Motor neuron (in vitro differentiated cells): ENCODE measurements at places on chromosomes 7 and 10.
A peak's percentile ranks its signal among the peaks of the same experiment; 100 is the strongest.

- ATAC-seq: no peak
These were observed 1.5 kb upstream of the MTPN start for GRCh38 chr7:135978624-135979023.

DNA sequence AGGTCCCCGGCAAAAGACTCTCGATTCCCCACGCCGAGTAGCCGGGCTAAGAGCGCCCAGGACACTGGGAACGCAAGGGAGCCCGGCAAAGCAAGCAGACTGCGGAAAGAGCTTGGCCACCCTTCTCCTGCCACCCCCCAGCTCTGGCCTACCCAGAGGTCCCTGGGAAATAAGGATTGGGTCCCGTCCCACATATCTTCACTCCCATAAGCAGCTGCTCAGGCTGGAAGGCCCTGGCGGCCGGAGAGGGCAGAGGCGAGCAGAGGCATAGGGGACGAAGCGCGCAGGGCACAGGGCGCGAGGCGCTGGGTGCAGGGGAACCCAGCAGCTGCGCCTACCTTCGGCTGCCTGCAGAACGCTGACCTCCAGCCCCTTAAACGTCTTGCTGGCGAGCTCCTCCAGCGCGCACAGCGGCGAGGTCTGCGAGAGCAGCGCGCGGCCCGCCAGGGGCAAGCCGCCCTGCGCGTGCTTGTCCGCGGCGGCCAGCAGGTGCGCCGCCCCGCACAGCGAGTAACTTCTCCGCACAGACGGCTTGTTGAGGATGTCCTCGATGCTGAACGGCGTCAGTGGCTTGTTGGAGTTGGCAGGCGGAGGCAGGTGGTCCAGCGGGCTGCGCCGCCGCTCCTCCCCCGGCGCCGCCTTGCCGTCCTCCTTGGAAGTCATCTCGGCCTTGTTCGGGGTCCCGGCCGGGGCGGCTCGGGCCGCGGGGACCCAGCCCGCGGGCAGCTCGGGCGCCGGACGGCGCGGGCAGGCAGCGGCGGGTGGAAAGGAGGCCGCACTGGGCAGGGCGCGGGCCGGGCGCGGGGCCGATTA, 904 bp downstream of the LBX1 start:
- ATAC-seq: peak; percentile 2

DNA sequence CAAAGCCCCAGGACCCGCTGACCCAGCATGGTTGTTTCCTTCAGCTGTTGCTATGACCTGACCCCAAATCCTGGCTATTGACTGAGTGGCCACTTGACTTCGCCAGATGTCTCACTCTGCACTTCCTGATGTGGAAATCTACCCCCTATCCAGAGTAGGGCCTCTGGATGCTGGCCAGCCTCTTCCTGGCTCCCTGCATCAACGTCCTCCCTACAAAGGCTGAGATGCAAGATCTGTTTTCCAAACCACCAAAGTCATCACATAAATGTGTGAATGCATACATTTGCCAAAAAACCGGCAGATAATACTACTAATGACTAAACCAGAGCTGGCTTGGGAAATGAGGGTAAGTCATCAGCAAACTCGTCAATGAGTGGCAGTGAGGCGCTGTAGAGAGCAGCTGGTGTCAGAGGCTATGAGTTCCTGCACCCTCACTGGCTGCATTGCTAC, 70.4 kb downstream of the PYROXD2 start:
- ATAC-seq: no peak

DNA sequence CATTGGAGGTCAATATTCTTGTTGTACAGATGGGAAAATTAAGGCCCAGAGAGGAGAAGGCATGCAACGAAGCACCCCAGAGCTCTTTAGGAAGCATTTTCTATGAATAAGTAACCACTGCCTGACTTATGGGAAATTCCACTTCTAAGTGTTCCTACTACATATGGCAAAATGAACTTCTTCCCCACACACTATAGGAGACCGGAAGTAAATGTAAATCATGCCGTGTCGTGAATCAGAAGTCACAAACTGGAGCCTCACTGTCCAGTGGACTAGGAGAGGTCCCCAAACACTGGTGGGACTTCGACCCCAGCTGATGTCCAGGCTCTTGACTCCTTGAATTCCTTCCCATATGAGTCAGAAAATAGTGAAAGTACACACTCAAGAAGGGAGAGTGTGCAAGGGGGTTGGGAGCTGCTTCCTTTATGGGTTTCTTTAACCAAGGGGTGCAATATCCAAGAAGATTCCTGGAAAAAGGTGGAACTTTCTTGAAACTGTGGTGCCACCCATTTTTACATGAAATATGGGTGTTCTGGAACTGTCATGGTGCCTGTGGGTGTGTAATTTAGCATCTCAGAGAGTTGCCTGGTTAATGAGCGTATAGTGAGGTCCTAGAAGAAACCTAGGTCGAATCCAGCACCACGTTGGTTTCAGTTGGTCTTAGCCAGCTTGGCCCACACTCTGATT, 6.7 kb downstream of the RASSF4 start:
- no peak for ATAC-seq

DNA sequence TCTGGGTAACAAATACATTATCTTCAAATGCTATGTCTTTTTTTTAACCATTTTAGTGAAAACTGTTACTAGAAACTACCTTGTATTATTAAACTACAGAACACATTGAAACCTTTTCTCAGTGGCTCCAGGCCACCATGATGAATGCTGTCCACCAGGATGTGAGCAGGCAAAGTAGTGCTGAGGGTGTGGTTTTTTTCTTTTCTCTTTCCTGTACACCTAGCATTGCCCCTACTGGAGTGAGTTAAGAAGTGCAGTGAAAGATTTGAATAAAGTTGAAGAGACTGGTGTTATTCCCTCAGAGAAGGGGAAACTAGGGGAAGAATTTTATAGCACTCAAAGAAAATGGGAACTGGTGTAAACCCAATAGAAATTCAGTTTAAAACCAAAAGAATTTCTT, 120.0 kb upstream of the SAMD8 start:
- no peak for ATAC-seq

DNA sequence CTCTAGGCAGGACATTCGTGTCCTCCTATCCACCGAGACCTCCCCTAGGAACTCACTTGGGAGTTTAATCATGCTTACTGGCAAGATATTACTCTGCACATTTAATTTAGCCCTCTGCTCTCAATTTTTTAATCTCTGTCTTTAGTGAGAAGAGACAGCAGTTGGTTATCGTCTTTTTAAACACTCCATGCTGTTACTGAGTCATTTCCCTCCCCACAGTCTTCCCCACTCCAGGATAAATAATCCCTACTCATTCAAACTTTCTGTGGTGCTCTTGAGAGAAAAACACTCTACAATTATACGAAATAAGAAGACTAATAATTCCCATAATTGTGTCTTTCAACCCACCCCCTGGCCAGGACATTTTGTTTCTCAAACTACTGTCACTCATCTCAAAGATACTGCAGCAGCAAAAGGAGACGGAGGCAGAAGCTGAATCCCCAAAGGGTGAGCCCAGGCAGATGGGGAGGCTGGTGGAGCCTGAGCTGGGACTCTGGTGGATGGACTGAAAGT, 84.2 kb downstream of the ANK3 start:
- no peak for ATAC-seq

DNA sequence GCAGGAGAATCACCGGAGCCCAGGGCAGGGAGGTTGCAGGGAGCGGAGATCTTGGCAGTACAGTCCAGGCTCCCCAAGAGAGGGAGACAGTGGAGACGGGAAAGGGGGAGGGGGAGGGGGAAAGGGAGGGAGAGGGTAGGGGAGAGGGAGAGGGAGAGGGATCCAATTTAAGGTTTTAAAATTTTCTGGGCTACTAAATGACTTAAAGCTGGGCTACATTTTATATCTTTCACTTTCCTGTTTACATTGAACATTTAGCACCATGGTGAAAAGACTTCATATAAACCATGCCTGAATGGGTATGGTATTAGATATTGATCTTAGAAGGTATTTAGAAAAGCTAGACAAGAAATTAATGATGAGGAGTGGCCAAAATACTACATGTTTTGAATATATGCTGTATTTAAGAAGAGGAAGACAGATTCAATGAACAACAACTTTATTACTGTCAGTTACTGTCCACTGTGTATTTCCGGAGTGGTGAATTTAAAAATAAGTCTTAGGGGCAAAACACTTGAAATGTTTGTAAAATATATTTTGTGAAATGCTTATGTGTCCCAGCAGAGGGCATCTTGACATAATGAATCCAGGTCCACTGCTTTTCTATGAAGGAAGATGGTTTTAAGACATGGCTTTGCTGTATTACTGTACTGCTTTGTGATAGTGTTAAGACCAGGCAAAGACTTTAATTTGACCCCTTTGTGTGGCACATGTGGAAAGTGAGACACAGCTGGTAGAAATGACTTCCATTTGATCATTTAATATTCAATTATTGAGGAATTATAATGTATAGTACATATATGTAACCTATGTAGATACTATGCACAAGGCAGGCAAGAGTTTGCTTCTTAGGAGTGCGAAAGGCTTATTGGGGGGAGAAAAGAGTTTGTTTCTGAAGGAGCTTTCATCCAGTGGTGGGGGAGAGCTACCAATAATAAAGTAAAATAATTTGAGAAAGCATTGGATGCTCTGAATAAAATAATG, 52.8 kb downstream of the NRF1 start:
- ATAC-seq: peak; percentile 50

GRCh38 chr10:120041807-120042559, 149.5 kb downstream of the SEC23IP start:
- ATAC-seq: no peak

- peak; percentile 51 for ATAC-seq
These were observed 186.5 kb upstream of the BET1 start for GRCh38 chr7:94190599-94191061.

- ATAC-seq: no peak
These were observed 6.6 kb upstream of the REPIN1 start for GRCh38 chr7:150361807-150362621.

DNA sequence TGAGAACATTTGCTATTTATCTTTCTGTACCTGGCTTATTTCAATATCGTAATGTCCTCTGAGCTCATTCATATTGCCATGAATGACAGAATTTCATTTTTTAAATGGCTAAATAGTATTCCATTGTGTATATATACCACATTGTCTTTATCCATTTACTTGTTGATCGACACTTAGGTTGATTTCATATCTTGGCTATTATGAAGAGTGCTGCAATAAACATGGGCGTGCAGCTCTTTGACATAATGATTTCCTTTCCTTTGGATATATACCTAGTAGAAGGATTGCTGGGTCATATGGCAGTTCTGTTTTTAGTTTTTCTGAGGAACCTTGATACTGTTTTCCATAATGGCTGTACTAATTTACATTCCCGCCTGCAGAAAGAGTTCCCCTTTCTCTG, 30.2 kb downstream of the NEURL1 start:
- ATAC-seq: no peak

DNA sequence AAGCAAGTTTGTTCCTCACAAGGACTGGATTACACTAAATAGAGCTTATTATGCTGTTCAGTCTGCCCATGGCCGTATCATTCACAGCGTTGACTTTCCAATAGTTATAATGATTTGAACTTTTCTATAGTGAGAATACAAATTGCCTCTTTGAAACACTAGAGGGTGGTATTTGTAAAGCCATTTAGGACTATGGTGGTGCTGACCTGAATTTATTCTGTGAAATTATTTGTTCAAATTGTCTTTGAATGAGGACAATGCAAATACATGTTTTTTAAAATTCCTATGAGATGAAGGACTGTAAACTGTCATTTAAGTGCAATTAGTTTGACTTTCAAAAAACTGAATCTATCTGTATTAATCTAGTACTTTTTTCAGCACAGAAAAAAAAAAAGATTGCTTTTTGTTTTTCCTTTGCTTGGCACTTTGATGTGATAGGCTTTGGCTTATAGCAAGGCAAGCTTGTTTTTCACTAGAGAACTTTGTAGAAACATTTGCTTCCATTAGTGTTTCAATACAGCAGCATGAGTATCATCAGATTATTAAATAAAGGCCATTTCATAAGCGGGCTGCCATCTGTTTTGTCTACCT, 122.7 kb upstream of the TMEM229A start:
- peak; percentile 63 for ATAC-seq

DNA sequence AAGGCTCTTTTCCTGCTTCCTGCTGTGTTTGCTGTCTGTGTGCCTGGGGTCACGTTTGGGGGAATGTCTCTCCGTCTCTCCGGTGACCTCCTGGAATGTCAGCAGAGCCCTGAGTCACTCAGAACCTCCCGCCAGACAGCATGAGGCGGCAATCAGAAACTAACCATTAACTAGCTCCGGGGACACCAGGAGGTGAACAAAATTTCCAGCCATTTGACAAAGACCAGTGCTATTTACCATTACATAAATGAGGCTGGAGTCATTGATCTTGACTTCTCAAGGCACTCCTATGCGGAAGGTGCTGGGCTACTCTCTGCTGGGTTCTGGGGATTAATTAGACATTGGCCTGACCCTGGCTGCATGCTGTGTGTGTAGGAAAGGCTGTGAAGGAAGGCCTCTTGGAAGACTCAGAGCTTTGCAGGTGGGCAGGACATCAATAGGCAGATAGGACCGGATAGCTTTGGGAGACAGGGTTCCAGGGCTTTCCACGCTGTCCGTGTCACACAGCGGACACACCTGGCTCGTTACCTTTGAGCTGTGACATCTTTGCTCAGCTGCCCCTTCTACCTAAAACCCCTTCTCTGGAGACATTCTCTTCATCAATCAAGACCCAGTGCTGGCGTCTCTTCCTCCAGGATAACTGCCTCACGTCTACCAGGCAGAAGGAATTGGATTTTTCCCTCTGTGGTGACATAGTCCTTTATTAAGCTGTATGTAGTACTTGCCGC, 77.0 kb downstream of the PFKFB3 start:
- no peak for ATAC-seq

DNA sequence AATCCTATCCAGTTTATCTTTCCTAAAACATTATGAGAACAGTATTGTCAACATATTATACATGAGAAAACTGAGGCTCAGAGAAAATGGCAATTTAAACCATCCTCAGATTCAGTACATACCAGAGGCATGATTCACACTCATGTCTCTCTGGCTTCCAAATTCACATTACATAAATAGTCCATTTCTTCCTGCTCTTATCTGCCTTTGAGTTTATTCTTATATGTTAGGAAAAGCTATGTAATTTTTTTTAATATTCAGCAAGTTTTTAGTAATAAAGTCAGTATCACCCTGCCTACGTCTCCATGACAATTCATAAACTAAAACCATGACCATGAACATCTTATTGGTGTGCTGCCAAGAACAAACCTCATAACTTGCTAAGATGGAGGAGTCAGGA, 1260.2 kb upstream of the SORCS1 start:
- no peak for ATAC-seq

DNA sequence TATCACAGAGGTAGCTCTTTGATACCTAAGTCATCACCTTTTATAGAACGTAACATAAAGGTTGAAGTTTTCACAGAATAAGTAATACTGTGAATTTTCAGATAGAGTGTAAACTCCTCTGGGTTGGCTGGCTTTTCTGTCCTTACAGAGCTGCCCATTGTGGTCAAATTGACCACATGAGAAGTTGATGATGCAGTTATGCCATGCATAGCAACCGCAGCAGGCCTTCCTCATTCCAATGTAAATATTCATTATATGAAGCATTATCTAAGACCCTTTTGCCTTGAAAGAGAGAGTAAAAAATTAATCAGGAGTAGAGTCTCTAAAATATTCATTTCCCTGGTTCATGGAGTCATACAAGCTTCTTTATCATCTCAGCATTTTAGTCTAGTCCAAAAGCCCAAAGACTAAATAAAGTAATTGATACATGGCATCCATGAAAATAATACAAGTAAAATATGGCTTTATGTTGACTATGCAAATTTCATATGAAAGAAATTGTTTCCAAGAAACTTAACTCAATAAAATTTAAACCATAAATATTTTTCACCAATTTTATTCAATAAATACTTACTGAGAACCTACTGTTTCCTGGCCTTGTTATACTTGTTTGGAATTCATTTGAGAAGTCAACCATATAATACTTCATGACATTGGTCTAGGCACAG, 516.4 kb downstream of the PCDH15 start:
- ATAC-seq: no peak
